ENCODE measurements at places on chromosomes 7 and 10. TPM values are rescaled to one million over a fixed set of nuclear protein-coding genes. Genes with fewer than 3 reads are reported as not detected.

Gene ATOH7
- total RNA-seq = not detected

Gene GRID2IP
- total RNA-seq = not detected

Gene TNRC18
- total RNA-seq = 108 TPM

Gene C7orf57
- total RNA-seq = not detected

Gene TMEM120A
- total RNA-seq = 75.3 TPM

DNA sequence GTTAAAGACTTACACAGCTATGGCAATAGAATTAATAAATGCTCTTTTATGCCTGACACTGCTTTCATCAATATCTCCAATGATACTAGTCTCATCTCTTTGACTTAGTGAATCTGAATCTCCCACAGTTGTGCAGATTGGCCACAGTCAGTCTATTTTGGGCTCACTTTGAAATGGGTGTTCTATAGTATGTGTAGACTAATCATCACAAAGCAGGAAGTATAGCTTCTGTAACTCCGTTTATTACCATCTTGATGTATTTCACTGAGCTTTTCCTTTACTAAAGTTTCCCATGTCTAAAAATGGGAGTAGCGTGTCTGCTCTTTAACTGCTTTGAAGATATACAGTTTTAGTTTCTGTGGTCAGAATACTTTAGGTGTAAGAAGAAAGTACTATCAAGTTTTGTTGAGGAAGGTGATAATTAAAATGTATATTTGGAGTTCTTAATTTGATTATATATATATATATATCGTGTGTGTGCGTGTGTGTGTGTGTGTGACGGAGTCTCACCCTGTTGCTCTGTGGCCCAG lies 70.1 kb downstream of the ST7 start:
- DNase-seq = no peak

GRCh38 chr10:31702005-31702404 lies 226.6 kb downstream of the ARHGAP12 start:
- DNase-seq = no peak

DNA sequence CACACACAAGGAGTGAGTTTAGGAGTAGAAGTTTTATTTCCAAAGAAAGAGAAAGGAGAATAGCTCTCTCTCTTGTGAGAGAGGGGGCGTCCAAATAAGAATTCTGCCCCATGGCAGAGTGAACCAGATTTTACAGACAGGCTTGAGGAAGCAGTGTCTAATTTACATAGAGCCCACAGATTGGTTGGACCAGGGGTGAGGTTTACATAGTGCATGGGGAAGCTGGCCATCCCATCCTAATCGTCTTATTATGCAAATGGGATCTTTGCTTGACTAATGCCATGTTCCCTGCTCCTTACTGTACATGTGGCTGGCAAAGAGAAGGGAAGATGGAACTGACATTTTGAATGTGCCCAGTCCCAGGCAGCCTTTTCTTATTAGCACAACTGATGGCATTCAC lies 60.0 kb upstream of the ACSM6 start:
- DNase-seq = no peak

GRCh38 chr7:113628948-113629847 lies 289.6 kb downstream of the PPP1R3A start:
- no peak for DNase-seq

DNA sequence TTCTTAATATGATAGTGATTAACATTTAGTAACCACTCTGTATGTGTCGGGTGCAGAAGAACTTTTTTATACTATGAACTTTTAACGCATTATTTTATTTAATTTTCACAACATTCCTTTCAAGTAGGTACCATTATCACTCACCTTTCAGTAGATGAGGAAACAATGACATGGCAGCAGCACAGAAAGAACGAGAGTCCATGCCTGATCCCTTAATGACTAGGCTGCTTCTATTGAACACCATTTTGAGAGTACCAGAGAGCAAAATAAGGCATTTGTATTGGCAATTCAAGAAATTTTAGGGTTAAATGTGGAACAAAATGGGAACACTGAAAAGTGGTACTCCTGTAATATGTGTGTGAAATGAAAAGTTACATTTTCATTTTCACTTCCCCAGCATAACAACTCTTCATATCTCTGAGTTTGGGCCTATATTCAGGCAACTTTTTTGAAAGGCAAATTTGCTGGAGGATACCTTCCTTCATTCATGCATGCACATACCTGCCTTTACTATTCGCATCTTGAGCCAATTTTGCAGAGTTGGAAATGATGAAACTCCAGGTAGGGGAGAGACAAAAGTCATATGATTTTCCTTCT lies 12.8 kb downstream of the LRRN3 start:
- no peak for DNase-seq

GRCh38 chr7:100435401-100436304 lies 644 bp downstream of the PPP1R35 start:
- DNase-seq = peak; percentile 80

DNA sequence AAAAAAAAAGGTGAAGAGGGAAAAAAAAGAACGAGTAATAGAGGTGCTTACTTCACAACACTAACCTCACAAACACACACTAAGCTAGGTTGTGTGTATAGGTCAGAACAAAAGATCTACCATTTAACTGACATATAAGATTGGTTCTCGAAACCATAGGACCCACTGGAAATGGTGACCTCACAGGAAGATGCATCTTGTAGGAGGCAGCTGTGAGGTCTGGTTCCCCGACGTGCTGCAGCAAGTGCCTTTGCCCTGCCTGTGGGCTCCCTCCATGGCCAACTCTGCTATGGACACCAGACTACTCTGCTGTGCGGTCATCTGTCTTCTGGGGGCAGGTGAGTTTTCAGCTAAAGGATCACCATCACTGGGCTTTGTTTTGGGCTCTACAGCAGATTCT lies 133.8 kb upstream of the PRSS1 start:
- no peak for DNase-seq

DNA sequence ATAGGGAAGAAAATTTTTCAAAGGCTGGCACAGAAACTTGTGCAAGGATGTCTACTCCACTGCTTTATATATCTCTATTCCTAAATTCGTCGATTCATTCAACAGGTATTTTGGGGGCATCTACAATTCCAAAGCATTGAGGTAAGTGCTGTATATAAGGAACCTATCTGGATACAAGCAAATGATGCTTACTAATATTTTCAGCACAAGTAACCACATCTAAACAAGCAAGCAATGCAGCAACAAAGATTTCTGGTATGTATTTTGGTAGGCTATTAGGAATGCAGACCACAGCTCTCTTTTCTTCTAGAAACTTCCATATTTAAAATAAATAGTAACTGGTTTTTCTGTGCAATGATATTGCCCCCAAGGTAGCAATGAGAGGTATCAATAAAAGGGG lies 183.9 kb downstream of the SGMS1 start:
- no peak for DNase-seq

DNA sequence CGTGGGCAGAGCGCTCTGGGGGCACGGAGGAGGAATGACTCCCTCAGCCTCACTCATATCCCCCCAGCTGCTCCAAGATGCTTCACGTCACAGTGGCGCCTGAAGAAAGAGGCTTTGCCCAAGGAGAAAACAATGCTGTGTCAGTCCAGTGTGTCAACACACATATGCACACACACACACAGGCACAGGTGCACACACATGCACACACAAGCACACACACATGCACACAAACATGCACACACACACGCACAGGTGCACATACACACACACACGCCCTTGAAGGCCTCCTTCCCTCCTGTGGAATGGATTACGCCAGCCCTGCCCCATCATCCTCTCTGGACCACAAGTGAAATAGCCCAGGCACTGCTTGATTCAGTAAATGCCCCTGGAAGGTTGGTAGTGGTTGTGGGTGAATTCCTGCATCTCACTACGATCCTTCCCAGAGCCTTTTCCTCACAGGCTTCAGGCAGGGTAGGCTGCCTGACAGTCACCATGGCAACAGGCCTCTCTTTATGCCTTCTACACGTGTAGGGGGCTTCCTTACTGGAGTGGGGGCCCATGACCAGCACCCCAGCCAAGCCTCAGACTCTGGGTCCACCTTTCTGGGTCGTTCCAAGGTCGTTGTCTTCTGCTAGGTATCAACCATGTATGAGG lies 371.5 kb upstream of the PODXL start:
- no peak for DNase-seq

All from stomach (tissue), 19 donors.